Memory B cell (primary cell): ENCODE measurements at places on chromosomes 2 and 18.

DNA sequence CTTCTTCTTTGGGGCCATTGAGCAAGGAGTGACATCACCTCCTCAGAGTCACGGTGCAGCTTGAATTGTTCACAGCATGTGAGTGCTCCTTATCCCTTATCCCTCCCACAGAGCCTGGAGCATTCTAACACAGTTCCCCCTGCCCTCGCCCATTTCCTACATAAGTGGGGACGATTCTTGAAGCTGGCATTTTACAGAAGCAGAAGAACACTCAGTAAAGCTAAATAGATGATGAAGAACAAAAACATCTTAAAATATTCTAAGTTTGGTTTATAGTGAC, 135.8 kb upstream of the APCDD1 start:
- no peak for DNase-seq

GRCh38 chr2:114661971-114662939, 219.8 kb downstream of the DPP10 start:
- no peak for DNase-seq

DNA sequence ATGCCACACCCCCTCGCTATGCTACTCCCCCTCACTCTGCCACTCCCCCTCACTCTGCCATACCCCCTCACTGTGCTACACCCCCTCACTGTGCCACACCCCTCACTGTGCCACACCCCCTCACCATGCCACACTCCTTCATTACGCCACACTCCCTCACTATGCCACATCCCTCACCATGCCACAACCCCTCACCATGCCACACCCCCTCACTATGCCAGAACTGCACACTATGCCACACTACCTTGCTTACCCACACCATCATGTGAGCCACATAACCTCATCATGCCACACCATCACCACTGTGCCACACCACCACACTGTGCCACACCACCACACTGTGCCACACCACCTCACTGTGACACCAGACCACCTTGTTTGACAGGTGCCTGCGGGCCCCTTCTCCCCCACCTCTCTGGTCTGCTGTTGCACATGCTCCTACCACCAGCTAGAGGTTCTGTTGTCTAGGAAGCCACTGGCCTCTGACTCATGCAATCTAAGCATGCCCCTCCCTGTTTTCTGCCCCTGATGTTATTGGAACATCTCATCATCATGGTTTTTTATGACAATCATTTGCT, 22.0 kb downstream of the MARCHF4 start:
- no peak for DNase-seq

DNA sequence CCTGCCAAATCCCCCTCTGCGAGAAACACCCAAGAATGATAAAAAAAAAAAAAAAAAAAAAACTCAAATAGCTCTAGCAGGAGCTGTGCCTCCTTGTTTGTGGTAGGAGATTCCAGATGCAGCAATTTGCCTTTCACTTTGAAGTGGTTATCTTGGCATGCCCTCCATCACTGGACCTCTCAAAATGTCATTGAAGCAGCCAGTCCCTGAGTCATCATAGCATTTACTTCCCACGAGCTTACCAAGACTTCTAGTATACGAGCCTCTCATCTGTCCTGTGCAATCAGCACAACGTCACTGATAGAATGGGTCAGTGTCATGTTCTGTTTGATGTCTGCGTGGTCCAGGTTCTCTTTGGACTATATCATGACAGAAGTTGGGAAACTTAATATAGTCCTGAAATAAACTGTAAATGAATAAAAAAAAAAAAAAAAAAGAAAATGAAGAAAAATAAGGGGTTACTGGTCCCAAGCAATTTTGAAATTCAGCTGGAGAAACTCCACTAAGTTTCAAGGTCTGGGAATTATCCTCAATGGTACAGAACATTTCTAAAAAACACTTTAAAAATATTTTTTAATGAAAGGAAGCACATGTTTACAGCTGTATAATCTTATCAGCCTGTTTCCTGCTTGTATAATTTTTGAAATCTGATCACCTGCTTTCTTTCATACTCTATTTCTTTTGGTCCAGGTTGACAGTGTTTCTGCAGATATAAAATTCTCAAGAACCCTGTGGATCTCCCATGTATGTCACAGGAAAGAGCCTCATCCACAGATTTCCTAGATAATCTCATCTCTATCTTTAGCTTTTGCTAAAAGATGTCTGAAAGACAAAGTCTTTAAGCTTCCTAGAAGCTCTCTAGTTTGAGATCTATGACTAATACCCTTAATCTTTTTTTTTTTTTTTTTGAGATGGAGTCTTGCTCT, 74.1 kb upstream of the EHBP1 start:
- DNase-seq, result no peak

- no peak for DNase-seq
Measured at GRCh38 chr18:52175406-52175805, 164.6 kb upstream of the DCC start.

GRCh38 chr18:55244546-55244945, 285.3 kb upstream of the CCDC68 start:
- DNase-seq, result no peak

DNA sequence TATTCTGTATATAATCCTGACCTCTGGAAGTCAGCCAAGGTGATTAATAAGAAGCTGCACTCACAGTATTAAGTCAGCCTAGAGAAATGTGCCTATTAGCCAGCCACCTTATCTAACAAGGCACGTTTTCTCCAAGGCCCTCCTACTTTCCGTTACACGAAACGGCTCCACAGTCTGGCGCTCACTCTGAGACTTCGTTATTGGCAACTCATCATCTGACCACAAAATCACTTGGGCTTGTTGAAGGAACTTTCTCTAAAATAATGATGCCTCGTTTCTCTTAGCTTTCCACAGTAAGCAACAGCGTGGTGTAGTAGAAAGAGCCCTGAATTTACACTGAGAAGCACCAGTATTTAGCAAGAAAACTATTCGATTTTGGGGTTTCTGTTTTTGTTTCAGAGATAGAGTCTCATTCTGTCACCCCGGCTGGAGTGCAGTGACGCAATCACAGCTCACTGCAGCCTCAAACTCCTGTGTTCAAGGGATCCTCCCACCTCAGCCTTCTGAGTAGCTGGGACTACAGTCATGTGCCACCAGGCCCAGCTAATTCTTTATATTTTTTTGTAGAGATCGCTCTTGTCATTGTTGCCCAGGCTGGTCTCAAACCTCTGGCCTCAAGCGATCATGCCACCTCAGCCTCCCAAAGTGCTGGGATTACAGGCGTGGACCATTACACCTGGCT, 53.6 kb upstream of the SLC14A1 start:
- DNase-seq, result no peak

DNA sequence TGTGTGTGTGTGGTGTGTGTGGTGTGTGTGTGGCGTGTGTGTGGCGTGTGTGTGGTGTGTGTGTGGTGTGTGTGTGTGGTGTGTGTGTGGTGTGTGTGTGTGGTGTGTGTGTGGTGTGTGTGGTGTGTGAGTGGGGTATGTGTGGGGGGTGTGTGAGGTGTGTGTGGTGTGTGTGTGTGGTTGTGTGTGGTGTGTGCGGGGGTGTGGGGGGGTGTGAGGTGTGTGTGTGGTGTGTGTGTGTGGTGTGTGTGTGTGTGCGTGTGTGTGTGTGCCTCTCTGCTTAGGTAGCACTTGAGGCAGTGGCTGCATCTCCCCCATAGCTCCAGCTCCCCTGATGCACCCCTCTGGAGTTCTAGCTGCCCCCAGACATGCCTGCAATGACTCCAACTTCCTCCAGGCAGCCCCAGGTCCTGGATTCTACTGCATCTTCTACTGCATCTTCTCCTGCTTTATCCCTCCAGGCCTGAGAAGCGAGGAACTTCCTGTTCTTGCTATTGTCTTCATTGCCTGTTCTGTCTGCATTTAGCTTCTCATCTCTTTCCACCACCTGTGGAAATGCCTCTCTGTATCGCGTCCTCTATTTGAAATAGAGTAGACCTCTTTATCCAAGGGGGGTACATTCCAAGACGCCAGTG, 22.2 kb upstream of the MLPH start:
- DNase-seq, result no peak

DNA sequence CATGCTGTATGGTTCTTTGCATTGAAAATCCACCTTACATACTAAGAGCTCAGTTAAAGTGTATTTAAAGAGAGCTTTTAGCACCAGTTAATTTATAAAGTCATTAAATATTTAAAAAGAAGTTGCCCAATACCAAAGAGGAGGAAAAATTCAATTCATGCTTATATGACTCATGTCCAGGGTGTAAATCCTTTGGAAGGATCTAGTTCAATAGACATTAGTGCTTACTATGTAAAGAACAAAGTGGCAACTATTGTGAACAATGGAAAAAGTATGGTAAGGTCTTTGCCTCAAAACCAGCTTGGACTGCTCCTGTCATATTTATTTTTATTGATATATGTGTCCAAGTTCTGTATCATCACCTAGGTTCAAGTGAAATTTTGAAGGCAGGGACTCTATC, 90.5 kb downstream of the SCN9A start:
- DNase-seq, result no peak

- DNase-seq, result no peak
Measured at GRCh38 chr2:174561283-174561971, 36.2 kb downstream of the WIPF1 start.

- DNase-seq, result no peak
Measured at GRCh38 chr2:109345653-109346480, 216.9 kb downstream of the SH3RF3 start.

DNA sequence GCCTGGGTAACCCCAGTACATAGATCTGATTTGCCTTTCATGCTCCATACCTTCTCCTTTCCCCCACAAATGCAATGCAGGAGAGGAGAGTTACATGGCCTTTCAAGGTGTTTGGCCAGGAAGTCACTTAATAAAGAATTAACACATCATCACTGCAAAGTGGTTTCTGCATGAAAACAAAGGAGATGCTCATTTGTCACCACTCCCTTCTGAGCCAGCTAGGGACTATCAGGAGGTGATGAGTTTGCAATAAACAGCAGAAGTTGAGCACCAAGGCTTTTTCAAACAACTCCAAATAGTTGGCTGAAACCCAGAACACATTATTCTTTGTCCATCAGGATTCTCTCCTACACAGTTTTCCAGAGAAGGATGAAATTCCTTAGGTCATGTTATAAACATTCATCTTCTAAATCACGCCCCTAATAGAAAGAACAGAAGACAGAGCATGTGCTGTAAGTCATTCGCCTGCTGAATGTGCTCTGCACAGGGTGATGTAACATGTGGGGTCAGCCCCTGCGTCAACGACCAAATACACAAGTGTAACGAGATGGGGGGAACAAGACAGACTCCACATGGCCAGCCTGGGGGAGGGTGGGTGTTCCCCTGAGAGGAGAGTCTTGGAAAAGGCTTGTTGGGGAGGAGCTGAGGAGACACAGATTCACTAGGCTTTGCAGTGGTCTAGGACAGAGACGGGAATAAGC, 87.3 kb upstream of the RMDN2 start:
- DNase-seq, result no peak

GRCh38 chr18:48776641-48777025, 174.1 kb downstream of the SMAD7 start:
- DNase-seq, result no peak

DNA sequence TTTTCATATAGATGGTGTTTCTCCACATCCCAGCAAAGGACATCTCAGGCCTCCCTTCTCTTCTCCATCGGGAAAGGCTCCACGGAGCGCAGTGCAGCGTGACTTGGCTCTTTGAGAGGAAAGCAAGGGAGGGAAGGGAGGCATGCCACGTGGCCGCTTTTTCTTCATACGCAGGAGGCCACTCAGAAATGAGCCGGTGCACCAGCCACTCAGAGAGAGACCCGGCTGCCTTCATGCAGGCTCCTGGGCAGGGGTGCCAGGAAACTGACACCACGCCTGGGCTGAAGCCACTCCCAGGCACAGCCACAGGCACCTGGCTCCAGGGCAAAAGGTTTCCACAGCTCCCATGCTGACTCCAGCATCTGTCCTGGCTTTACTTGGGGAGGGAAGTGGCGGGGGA, 11.1 kb upstream of the LOXHD1 start:
- DNase-seq, result no peak

DNA sequence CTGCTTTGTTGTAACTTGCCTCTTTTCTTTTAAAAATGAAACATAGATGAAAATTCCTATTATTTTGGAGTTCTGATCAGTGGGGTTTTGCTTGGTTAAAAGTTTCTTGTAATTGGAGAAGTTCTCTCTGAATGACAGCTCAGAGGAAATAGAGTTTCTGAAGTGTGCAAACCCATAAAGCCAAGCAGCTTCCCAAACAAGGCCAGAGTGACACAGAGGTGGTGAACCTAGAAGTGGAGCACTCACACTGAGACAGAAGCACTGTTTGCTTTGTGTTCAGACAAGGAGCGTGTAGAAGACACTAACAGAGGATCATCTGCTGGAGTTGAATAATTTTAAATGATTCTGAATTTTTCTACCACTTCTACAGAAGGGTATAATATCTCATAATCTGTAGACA, 49.2 kb downstream of the FBXO48 start:
- DNase-seq, result no peak

GRCh38 chr2:68060652-68061051, 2.2 kb downstream of the C1D start:
- no peak for DNase-seq

DNA sequence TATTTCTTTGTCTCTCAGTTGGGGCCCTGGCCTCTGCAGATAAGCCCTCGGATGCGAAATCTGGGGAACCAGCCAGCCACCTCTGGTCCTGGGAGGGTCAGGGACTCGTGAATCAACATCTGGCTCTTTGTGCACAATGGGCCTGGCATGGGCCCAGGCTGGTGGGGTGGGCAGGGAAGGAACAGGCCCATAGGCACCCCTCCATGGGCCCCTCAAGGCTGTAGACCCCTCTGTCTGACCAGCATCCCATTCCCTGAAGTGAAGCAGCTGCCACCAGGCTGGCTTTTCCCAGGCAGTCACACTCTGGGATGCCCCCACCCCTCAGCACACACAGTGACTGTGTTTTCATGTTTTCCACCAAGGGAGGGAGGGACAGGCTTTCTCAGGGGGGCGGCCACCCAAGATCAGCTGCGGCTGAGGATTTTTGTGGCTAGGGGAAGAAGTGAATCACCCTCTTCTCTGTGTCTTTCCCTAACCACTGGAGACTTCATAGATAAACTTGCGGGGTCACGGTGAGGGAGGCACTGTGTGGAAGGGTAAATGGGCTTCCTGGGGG, 166.0 kb downstream of the AGAP1 start:
- DNase-seq, result no peak

- DNase-seq, result no peak
Measured at GRCh38 chr2:27962006-27962405, 71.5 kb downstream of the BABAM2 start.

DNA sequence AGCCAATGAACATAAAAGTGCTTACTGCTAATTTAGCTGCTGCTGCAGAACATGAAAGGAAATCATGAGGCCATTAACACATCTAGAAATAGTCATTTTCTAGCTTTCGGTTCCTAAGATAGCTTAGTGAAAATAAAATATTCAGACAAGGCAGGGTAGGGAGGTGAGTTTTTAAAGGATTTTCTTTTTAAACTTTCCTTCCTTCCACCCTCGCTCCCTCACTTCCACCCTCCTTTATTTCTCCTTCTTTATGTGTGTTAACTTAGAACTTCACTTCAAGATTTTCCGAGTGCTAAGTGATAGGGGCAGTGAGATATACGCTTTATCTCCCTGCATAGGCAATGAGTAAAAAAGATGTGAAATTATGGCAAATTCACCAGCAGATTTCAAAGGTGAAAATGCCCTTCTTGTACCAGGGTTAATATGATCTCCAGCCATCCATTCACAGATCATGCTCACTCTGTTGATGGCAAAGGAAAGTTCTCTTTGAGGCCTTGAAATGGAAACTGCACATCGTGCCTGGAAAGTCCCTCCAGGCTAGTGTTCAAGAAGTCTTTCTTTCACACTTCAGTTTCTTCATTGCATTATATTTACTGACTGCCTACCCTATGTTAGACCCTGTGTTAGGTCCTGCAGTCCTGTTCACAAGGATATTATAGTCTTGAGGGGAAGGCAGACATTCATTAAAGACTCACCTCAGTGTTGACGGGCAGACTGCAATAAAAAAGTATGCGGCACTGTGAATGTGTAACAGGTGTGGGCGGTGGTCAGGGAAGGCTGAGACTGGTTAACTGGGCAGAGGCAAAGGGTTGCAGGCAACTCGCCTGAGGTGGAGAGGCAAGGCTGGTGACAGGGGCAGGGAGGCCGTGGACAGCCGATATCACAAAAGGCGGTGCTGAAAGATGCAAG, 200.8 kb downstream of the PLCL1 start:
- DNase-seq, result no peak
